Vagina (tissue), 2 donors: ENCODE measurements at places on chromosomes 1 and 21.

- DNase-seq, result no peak
These were observed 10.4 kb downstream of the DDX59 start for GRCh38 chr1:200659269-200659668.

DNA sequence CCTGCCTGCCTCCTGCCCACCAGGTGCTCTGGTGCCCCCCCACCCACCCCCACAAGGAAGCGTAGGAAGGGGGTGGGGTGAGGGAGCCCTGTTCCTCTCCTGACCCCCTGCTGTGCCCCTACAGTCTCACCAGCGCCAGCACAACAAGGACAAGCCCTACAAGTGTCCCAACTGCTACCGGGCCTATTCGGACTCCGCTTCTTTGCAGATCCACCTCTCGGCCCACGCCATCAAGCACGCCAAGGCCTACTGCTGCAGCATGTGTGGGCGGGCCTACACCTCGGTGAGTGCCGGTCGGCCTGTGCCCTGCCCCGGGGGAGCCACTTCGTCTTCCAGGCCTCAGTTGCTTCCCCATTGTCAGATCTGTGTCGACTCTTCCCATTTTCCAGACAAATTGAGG, 25.9 kb downstream of the A3GALT2 start:
- DNase-seq, result no peak

GRCh38 chr1:84434801-84435549, 36.7 kb downstream of the DNASE2B start:
- DNase-seq, result no peak

DNA sequence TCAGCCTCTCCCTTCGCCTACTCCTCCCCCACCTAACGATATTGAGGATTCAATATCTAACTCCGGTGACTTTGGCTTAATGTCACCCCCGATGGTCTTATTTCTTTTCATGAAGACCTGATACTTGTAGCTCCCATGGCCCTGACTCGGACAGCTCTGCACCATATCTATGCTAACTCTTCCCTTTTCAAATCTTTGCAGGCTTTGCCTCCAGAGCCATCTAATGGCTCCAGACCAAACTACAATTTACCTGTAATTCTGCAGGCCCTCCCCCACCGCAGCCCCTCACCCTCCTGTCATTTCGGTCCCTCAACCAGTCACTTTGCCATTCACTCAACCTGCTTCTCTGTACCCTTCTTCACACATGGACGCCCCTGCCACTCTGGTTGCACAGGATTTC, 7.9 kb upstream of the GSTM5 start:
- DNase-seq, result no peak

DNA sequence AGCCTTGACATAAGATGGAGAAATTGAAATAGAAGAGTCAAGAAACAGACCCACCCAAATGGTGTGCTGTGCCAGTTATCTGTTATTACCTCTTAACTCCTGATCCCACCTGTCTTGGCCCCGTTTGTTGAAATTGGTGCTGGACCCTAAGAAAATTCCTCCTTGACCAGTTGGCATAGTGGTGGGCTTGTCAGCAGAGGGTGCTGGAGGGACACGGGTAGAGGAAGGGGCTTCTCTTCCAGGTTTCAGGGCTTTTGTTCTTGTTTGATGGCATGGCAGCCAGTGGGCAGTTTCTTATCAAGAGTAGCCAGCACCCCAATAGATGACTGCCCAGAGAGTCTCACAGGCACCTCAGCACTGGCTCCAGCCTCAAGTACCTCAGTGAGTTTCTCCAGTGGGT, 51.6 kb downstream of the PCBP3 start:
- no peak for DNase-seq
